ENCODE measurements at places on chromosomes 16 and 17.

DNA sequence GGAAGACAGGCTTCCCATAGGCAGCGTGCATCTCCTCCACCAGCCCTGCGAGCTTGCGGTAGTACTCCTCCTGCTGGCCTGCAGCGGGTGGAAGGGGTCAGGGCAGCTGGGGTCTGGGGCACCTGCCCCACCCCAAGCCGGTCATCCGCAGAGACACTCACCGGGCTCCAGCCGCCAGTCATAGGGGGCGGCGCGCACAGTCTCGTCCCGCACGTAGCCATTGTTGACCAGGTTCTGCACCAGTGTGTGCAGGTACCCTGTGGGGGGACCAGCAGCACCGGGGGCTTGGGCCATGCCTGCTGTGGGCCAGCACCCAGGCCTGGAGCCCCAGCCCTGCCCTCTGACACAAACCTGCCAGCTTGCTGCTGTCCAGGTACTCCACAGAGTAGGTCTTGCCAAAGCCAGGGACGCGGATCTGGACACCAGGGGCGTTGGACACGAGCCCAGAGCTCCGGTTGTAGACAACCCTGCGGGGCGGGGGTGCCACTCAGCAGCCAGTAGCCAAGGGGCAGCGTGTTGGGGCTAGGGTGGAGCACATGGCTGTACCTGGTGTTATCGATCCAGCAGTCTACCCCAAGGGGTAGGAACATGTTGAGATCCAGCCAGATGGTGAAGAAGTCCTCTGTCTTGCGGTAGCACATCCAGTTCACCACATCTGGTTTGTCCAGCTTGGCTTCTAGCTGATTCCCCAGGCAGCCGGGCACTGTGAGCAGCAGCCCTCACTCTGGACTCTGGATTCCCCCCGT is 1.2 kb downstream of the LCAT start:
- DNase-seq, result no peak

DNA sequence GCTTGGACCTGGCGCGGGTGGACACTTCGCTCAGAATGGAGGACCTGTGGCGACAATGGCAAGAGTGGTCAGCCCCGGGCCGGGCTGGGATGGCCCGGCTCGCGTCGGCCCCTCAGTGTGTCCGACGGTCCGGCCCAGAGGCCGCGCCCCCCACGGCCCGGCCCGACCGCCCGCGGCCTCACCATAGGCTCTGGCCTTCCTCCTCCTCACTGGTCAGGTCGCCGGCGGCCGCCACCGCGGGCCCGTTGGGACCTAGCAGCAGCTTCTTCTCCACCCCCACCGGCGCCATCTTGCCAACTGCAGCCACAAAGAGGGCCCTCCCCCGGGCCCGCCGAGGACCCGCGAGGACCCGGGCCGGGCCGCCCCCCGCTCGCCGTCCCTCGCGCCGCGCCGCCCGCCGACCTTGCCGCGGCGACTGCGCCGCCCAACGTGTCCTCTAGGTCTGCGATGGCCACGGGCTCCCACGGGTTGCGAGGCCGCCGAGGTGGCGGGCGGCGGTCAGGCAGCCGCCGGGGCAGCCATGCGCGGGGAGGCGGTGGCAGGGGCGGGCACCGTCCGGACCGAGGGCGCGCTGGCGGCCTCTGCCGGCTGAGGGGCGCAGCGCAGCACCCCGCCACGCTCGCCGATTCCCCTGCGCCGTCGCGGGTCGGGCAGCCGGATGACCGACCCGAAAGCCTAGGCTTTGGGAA is at the start of gene DYNC1LI2:
Gene DYNC1LI2, minus strand, starts transcription at position 307 of the 689 bp plus-strand sequence. Its CDS starts 18 bp downstream, at position 289.
- peak; percentile 40 for DNase-seq

- DNase-seq, result no peak
Observed at GRCh38 chr17:13437966-13438779, 163.6 kb downstream of the HS3ST3A1 start.

GRCh38 chr17:75250009-75250471 is 11.4 kb downstream of the GGA3 start:
- no peak for DNase-seq

DNA sequence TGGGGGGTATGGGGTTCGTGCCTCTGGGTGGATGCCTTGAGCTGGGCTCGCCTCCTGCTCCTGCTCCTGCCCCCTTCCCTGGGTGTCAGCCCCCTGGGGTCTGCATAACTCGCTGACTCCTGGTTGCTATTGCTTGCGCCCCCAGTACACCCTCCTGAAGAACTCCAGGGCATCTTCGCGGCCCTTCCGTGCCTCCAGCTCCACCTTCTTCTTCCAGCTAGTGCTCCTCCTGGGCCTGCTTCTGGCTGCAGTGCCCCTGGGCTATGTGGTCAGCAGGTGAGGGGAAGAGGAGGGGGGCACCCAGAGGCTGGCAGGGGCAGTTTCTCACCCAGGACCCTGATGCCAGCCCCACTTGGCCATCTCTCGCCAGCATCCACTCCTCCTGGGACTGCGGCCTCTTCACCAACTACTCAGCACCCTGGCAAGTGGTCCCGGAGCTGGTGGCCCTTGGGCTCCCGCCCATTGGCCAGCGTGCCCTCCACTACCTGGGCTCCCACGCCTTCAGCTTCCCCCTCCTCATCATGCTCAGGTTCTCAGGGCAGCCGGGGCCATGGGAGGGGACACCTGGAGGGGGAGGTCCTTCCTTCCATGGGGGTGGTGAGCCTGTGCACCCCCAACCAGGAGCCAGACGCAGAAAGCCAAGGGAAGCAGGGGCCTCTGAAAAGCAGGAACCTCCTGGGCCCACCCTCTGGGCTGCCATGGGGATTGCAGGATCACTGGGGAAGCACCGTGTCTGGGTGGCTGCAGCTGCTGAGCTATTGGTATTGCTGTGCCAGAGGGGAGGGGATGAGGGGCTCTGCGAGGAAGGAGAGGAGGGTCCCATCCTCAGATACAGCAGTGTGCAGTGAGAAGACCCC is 7.8 kb upstream of the C17orf99 start:
- DNase-seq, result no peak

- no peak for DNase-seq
Observed at GRCh38 chr16:19137201-19138128, 23.7 kb downstream of the ITPRIPL2 start.

DNA sequence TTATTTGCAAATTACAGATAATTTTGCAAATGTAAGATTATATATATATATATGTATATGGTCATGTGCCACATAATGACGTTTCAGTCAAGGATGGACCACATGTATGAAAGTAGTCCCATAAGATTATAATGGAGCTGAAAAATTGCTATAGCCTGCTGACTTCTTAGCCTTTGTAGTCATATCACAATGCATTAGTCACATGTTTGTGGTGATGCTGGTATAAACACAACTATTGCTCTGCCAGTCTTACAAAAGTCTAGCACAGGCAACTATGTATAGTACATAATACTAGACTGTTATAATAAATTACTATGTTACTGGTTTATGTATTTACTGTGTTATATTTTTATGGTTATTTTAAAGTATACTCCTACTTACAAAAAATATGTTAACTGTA is 444.3 kb downstream of the KCNJ2 start:
- no peak for DNase-seq

GRCh38 chr17:70144260-70144846 is 25.0 kb upstream of the KCNJ2 start:
- no peak for DNase-seq

GRCh38 chr16:47486856-47487255 is 25.7 kb downstream of the PHKB start:
- DNase-seq, result no peak

GRCh38 chr16:69199382-69199781 is 12.4 kb downstream of the SNTB2 start:
- DNase-seq, result no peak

- no peak for DNase-seq
Observed at GRCh38 chr17:81390873-81391255, 4.4 kb upstream of the BAHCC1 start.

DNA sequence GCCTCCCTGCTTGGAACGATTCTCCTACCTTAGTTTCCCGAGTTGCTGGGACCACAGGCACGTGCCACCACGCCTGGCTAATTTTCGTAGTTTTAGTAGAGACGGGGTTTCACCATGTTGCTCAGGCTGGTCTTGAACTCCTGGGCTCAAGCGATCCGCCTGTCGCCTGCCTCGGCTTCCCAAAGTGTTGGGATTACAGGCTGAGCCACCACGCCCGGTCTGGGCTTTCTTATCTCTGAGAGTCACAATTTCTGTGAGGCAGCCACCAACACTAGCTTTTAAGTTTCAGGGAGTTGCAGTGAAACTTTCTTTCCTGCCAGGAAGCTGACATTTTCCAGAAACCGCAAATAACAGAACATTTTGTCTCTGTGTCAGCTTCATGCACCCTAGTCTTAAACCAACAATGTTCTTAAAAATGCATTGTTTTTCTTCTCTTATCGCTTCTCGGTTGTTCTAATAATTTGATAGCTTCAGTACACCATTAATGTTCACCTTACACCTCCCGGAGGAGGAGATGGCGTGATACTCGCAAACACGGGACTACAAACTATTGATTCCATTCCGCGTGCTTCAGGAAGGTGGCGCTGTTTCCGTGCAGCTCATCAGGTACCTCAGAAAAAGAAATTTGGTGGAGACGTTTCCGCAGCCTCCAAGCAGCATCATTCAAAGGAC is 7.4 kb upstream of the DHRS7B start:
- peak; percentile 67 for DNase-seq

- no peak for DNase-seq
Observed at GRCh38 chr16:90010676-90011507, 8.4 kb downstream of the DBNDD1 start.

DNA sequence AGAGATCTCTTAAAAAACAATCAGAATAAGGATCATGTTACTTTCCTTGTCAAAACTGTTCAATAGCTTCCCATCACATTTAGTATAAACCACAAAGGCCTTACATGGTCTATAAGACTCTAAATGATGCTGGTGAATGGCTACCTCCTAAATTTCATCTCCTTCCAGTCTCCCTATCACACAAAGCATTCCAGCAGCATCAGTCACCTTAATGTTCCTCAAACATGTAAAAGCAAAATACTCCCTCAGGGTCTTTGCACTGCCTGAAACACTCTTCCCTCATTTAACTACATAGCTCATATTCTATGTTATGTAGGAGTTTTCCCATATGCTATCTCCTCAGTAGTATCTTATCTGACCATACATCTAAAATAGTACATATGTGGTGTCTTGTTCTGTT is 53.5 kb upstream of the INTS2 start:
- DNase-seq, result no peak

DNA sequence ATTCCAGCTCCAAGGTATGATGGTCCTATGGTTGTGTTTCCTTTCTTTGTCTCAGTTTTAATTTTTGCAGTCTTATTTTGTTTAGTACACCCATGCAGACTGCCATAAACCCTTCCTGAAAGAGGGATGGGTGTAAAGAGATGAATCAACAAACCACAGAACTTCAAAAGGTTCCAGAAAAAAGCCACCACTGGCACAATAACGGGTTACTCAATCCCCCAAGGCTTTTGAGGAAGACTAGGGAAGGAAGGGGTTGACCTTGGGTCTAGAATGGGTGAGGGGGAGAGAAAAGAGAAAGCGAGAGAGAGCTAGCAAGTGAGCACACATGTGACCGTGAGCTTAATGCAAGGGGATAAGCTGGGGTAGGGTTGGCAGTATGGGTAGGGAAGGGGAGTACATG is 168.1 kb downstream of the XYLT1 start:
- DNase-seq, result no peak

DNA sequence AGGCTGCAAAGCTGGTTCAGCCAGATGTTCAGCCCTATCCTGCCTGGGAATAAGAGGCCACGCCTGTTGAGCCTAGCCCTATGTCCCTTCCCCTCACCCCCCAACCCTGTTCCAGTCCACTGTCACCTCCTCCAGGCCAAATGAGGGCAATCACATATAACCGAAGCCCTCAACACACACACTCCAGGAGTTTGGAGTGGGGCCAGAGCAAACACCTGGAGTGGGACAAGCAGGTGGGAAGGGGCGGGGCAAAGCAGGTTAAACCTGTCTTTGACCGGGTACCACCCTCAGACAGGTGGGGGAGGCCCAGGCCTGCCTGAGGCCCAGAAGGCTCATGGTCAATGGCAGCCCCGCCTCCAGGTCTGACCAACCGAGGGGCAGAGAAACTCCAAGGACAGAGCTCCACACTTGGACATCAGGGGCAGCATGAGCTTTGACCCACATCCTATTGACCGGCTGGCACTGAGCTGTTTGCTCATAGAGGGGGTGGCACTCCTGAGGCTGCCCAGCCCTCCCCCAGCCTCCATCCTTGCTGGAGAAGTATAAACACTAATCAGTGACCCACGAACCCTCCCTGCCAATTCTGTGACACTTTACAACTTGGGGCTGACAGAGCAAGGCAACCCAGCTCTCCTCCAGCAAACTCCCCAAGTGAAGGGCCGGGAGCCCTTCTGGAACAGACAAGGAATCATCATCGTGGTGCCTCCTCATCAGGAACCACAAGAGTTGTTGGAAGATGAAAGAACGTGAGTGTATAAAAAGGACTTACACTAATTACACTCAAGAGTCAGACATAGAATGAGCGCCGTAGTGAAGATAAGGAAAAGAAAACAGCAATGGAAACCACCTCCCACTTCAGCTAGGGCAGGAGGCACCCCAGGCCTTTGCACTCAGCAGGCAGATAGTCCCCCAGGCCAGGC is 1.5 kb downstream of the ESRP2 start:
- DNase-seq, result peak; percentile 77

- no peak for DNase-seq
Observed at GRCh38 chr16:77833921-77834634, 45.7 kb downstream of the VAT1L start.

DNA sequence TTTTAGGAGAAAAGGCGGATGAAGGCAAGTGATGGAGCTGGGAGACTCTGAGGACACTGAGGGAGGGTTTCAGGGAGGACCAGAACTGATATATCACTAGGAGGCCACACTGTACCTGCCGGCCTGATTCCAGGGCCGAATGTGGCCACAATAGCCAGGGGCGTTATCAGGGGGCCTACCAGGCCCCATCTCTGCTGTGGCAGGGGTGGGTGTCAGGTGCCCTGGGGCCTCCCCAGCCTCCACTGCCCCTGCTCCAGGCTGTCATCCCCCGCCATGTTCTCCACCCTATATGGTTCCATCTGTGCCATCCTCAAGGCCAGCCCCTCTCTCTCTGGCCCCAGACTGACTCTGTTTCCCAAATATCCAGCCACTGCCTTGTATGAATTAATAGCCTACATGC is 246.5 kb downstream of the GSG1L start:
- DNase-seq, result no peak

DNA sequence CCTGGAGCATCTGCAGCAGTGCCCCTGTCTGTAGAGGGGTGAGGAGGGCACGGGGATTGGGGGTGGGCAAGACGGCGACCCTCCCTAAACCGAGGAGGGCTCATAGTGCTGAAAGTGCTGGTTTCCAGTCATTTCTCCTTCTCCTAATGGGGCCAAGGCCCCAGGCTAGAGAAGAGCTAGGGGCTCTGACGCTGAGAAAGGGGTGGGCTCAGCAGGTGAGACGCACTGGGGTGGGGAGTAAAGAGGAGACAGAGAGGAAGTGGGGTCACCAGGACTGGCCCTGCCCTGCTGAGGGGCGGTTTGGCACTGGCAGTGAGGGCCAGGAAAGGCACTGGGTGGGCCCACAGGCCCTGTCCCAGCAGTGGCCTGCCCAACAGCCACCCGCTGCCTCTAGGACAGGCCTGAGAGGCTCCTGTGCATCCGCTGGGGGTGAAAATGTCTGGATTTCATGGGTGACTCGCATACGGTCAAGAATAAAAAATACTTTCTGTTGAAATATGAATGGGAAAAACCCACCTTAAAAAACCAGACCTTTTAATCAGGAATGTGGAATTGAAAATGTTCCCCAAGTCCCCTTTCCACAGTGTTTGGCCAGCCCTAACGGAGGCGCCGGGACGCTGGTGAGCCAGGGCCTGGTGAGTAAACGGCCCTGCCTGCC is 122.4 kb upstream of the SMURF2 start:
- DNase-seq, result no peak

- DNase-seq, result no peak
Observed at GRCh38 chr16:53761962-53762703, 58.2 kb downstream of the FTO start.

Data from NCI-H1105 (cell line).